ENCODE measurements at places on chromosomes 3 and 15.

- no peak for DNase-seq
Observed at GRCh38 chr15:56767315-56767714, 34.0 kb upstream of the ZNF280D start.

DNA sequence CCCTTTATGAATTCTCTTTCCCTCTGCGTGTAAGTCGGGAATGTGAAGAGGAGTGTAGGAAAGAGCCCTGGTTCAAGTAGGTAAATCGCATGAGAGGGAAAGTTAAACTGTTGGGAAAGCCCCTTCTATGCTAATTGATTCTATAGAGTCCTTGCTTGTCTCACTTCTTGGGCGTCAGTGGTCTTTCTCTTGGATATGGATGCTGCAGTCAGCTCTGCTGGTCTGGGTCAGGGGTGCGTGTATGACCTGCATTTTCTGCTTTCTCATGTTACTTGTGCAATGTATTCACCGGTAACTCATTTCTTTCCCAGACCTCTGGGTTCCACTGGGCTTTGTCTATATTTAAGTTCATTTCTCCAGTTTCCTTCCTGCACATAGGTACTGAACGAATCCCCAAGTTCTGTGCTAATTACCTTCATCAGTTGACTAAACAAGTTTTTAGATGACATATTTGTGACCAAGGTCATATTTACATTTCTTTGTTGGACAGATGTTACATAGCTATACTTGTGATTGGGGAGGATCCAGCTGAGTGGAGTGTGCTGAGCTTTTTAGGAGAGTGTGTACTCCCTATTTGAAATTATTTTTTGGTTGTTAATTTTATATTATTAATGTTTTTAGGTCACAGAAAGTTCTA, 1.4 kb downstream of the SETD5 start:
- DNase-seq = peak; percentile 28

DNA sequence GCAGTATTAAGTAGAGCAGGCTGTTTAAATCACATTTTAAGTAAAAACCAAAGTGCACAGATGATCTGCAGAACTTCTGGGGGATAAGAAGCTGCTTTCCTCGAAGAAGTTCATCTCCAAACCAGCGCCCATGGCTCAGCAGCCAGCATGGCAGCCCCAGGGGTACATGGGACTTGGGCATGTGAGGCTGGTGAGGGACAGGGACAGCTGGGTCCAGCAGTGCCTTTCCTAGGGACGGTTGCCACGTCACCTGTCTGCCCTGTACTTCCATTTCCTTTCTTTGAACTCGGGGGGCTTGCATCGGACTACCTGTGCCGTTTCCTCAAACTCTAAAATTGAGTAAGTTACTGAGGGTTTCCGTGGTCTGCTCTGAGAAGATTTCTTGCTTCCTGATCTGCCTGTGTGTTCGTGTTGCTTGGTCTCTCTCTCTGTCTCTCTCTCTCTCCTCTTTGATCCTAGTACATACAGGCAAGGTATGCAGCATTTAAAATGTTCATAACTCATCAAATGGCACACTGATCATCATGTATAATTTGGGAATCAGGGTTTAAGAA, 67.6 kb downstream of the IGF1R start:
- DNase-seq = no peak

GRCh38 chr3:119601154-119601553, 3.5 kb downstream of the PLA1A start:
- DNase-seq = no peak

DNA sequence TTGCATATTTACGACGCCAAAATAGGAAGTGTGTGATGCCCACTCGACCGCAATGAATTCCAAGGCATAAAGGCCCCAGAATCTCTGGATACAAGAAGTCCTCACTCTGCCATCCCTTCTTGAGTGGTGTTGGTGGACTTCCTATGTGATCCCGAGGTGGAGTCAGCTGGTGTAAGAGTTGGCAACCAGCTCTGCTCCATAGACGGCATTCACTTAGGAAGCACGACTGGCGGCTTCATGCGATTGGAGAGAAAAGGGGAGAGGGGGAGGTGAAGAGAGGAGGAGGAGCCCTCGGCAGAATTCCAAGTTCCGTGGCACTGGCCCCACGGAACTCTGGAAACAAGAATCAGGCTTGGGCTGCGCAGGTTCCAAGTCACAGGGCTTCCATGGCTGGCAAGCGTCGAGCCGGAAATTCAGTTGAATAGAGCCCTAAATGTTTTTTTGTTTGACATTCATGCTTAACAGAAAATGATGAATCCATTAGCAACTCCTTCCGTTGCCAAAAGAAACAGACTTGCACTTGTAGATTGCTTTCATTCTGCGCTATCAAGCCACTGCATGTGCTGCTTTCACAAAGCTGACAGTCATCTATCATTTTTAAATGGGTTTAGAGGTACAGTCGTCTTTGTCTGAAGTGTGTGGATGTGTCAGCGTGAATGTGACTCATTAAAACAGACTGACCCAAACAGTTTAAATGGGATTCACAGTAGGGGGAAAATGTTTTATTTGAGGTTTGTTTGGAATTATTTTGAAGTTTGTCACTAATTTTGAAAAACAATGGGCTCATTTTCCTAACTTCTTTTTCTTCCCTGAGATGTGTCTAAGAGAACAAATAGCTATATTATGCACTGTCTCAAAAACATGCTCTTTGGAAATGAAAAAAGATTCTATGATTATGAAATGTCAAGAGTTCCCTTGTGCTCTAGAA, 428.3 kb upstream of the ATP11B start:
- DNase-seq = peak; percentile 74

DNA sequence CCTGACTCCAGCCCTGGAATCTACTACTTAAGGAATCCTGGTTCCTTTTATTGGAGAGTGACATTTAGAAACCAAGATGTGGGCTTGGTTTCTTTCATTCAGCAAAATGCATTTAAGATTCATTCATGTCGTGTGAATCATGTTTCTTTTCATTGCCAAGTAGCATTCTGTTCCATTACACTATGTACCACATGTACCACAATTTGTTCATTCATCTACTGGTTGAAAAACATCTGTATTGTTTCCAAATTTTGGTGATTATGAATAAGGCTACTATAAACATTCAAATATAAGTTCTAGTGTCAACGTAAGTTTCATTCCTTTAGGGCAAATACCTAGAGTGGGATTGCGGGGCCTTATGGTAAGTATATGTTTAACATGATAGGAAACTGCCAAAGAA, 264.2 kb downstream of the VPS13C start:
- peak; percentile 41 for DNase-seq

GRCh38 chr3:141738891-141739363, 829 bp downstream of the RNF7 start:
- peak; percentile 48 for DNase-seq

DNA sequence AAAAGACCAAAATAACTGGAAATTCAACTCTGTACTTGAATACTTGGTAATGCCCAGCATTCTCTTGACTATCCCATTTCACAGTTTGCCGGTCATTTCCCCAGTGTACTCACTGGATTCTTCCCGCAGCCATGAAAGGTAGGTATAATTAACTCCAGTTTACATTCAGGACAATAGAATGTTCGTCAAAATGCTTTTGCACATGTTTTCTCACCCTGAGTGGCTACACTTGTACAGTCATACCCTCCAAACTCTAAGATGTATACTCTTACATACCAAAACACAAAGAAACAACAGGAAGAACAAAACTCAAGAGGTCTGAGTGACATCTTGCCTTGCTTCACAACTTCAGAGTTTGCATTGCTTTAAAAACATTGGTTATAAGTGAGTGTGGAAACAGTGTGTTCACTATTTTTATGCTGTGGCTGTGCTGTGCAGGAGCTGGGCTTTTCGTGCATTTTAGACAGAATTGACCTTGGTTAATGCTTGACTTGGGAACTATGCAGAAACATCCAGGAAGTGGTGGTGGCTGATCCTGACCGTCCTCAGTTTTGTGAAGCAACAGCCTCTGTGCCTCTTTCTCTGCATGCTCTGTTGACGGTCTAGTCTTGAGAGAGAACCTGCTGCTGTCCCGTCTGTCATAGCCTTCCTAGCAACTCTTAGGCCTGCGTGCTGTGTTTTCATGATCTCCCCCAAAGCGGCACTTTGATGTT, 90.5 kb downstream of the IGF1R start:
- no peak for DNase-seq

GRCh38 chr15:67556976-67557570, 14.6 kb downstream of the MAP2K5 start:
- DNase-seq = no peak

GRCh38 chr3:42148982-42149432, 57.9 kb downstream of the TRAK1 start:
- DNase-seq = peak; percentile 74

- DNase-seq = peak; percentile 17
Observed at GRCh38 chr3:56197259-56197965, 270.9 kb downstream of the ERC2 start.

DNA sequence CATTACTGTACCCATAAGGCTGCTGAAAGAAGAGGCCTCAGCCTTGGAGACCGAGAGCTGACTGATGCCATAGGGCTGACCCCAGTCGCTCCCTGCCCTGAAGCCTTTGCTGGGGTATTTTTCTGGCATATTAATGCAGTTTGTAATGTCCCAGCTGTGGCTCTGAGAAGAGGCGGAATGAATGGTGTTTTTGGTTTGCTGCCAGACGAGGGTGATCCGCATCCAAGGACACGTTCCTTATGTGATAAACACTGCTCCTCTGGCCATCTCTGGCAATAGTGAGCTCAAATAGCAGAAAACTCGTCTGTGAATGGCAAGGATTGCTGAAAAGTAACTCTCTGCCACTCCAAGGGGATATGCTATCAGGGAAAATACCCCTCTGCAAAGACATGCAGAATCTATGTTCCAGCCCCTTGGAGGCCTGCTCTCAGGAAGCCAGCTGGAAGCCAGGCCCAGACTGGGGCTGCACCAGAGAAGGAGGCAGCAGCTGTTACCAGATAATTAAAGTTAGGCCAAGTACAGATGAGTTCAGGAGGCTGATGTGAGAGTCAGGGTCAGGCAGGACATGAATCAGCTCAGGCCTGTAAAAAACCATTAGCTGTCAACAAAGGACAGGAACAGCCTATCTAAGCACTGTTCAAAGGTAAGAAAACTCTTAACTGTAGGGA, 28.9 kb upstream of the KLHL6 start:
- DNase-seq = peak; percentile 10

- DNase-seq = peak; percentile 82
Observed at GRCh38 chr3:8539419-8539818, 37.8 kb downstream of the LMCD1 start.

DNA sequence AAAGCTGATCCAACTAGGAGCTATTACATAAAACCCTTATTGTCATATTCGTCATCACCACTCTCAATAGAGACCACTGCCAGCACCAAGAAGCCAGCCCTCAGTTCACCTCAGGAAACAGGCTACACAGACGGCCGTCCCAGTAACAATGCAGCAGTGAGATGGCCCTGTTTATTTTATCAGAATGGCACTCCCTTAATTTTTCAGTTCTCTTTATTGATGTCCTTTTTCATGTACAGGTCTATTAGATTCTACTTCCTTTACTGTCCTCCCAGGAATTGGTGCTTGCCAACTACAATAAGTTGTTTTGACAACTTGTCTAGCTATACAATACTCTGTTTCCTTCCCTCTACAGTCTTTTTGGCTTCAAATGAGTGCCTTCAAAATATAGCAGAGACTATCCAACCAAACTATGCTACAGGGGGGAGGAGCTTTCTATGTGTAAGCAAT, 272.5 kb downstream of the ZBTB20 start:
- DNase-seq = no peak

DNA sequence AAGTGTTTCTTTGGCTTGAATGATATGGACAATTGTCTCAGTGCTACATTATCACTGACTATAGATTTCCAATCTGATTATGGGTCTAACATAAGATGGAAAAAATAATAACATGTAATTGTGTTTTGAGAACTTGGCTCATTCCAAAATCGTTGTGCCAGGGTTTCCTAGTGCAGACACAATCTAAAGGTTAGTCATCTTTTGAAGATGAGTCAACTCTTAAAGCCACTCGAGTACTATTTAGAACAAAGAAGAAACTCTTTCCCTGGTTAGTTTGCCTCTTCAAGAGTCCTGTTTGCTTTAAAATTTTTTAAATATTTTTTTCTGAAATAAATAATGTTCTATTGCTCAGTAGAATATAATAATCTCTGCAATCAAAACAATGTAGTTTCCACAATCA, 301.0 kb downstream of the CADM2 start:
- DNase-seq = no peak

DNA sequence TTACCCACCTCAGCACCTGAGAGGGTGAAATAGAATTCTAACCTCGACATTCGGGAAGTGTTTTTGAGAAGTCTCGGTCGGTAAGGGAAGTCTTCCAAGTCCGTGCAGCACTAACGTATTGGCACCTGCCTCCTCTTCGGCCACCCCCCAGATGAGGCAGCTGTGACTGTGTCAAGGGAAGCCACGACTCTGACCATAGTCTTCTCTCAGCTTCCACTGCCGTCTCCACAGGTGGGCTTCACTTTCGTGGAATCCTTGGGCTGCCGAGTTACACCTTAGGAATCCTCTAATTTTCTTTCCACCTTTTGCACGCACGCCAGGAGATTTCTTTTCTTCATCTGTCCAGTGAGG, 775 bp downstream of the CCNDBP1 start:
- no peak for DNase-seq

- DNase-seq = no peak
Observed at GRCh38 chr3:66269411-66269810, 48.6 kb downstream of the SLC25A26 start.

DNA sequence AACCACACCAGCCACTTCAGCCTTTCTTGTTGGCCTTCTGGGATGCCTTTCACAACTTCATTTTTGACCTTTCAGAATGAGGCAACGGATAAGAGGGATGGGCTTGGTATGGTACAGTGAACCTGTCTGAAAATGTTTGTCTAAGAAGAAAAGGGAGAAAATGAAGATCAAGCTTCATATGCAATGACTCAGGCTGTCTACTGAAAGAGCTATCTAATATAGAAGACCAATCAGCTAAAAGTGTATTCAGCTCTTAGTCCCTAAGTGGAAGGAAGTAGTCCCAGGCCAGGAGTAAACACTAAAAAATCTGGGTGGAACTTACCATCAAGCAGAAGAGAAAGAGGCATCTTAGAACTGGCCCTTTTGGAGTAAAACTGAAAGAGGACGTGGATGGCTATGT, 12.2 kb upstream of the UPK1B start:
- no peak for DNase-seq

- no peak for DNase-seq
Observed at GRCh38 chr15:57015897-57016296, 97.5 kb downstream of the TCF12 start.

DNA sequence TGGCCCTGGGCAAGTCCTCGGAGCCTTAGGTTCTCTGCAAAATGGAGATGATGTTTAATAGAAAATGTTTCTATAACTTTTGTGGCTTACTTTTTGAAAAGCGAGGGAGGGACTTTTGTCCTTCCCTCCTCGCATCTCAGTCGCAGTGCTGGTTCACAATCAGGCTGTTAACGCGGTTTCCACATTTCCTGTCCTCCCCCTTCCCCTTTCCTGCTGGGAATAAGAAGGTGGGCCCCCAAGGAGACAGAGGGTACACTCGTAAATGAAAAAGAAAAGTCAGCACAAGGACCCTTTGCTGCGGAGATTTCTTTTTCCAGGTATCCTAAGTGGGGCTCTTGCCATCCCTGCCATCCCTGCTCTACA, 29.5 kb downstream of the ARHGAP31 start:
- DNase-seq = no peak
